ENCODE measurements at places on chromosomes 5 and 9. TPM values are rescaled to one million over a fixed set of nuclear protein-coding genes. Genes with fewer than 3 reads are reported as not detected.

The SEMA6A gene
- total RNA-seq = 0.24 TPM

DNA sequence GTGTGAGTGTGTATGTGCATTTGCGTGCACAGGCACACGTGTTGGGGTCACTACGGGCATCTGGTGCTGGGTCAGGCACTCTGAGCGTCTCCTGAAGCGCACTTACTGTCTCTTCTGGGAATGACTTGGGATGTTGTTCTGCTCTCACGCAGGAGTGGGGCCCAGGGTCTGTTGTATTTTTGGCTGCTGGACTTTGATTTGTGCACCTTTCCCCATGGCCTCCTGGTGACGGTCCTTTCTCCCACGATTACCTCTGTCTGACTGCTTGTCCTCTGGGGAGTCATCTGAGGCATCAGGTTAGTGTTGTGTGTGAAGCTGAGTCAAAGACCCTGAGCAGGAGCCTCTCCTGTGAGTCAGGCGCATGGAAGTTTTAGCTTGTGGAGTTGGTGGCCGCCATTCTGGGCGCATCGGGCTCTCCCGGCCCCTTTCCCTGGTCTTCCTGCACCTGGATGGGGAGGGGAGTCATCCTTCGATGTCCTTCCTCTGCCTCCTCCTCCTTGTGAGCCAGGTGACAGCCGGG lies 62.1 kb downstream of the RXRA start:
- no peak for DNase-seq

DNA sequence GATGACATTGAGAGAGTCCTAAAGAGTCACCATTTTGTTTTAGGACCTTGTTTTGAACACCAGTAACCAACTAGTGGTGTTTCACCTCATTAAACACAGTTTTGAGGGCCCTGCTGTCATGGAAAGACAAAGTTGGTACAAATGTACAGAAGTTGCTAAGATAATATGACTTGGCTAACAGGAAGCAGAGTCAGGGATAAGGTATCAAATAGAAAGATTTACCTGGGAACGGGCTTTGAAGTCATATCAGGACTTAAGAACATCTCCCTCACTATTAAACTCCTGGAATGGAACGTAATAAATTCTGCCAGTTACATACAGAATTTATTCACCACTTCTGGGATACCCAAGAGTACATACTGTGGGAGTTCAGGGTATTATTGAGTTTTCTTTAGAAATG lies 115.6 kb downstream of the SNCAIP start:
- no peak for DNase-seq

DNA sequence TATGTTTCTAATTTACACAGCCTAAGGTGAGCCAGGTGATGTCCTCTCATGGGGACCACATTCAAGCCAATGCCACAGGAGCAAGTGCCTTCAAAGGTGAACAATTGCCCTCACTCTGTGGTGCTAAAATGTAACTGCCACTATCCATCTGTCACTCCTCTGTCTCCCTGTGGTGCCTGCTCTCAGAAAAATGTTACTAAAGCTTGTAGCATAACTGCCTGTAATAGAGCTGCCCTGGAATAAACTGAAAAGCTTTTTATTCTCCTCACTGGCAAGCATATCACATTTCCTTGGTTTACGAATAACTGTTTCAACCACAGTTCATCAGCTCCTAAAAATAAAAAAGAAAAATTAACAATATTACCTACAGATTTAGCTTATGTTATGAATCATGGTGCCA lies 142.4 kb downstream of the ST8SIA4 start:
- no peak for DNase-seq

The PCDHGA10 gene
- 0.21 TPM for total RNA-seq

GRCh38 chr5:171311322-171312077 lies 2.5 kb downstream of the TLX3 start:
- no peak for DNase-seq

GRCh38 chr5:1346627-1347440 lies 1.9 kb upstream of the CLPTM1L start:
- no peak for DNase-seq

The SPATA31C1 gene
- not detected for total RNA-seq

GRCh38 chr5:124737651-124738050 lies 8.8 kb downstream of the ZNF608 start:
- no peak for DNase-seq

The DAB2IP gene
- total RNA-seq = not detected

DNA sequence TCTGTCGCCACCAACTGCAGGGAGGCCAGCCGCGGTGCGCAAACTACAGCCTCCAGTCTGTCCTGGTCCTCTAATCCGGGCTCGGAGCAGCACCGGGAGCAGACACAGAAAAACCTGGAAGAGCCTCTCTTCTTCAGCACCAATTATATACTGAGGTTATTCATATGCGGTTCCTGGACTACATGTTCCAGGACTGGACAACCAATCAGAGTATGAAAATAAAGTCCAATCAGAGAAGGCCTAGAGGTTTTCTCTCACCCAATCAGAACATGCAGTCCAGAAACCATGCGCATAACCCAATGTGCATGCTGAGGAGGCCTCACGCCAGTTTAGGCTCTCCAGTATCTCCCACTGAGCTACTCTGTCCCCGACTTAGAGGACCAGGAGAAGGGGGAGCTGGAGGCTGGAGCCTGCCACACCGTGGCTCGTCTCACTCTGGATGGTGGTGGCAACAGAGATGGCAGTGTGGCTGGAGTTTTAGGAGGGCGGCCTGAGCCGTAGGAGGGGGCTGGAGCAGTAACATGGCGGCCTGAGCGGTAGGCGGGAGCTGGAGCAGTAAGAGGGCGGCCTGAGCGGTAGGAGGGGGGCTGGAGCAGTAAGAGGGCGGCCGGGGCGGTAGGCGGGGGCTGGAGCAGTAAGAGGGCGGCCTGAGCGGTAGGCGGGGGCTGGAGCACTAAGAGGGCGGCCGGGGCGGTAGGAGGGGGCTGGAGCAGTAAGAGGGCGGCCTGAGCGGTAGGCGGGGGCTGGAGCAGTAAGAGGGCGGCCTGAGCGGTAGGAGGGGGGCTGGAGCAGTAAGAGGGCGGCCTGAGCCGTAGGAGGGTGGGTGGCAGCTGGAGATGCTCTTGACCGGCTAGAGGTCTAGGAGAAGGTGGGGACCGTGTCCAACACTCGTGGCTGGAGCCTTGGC lies 20.4 kb upstream of the TRIM52 start:
- peak; percentile 30 for DNase-seq

The RIGI gene
- total RNA-seq = 5.5 TPM

The AGXT2 gene
- not detected for total RNA-seq

DNA sequence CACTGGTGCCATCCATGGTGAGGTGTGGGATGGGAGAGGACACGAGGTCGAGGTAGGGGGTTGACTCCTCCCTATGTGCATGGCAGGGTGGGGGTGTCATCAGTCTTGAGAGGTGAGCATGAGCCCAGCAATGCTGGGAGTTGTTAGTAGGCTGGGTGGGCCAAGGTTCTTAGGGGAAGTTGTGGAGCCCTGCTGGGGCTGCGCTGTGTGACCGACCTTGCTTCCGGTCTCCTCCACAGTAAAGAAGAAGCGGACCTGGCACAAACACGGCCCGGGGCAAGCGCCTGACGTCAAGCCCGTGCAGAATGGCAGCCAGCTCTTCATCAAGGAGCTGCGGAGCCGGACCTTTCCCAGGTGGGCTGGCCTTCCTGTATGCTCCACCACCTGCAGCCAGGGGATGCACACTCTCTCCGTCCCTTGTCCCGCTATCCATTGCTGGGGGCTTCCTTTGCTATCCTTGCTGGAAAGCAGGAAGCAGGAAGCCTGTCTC lies 59.8 kb downstream of the PHF2 start:
- no peak for DNase-seq

- no peak for DNase-seq
These were observed 22.6 kb downstream of the ANKS6 start for GRCh38 chr9:98773721-98774120.

The IL4 gene
- 20.5 TPM for total RNA-seq
